ENCODE measurements at places on chromosomes 2 and 18.

- no peak for DNase-seq
Measured at GRCh38 chr2:160541745-160542144, 48.1 kb upstream of the RBMS1 start.

DNA sequence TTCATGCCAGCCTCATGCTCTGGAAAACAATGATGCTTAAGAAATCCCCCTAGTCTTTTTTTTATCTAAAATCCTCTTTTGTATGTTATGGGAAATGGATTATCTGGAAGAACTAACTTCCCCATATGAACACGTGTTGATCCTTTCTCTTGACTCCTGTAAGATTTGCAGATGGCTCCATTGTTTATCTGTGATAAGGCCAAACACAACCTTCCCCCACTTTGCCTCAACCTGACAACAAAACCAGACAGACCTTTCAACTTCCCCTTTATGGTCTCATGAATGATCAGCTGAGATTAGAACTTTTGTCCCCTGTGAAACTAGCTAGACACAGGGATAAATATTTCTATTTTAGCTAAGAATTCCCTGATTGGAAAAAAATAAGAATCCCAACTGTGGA, 828.0 kb upstream of the CDH2 start:
- DNase-seq, result no peak

GRCh38 chr2:198101688-198102087, 297.3 kb downstream of the PLCL1 start:
- DNase-seq, result no peak

GRCh38 chr2:120552800-120553481, 182.7 kb upstream of the GLI2 start:
- DNase-seq, result peak; percentile 94

- no peak for DNase-seq
Measured at GRCh38 chr18:10441472-10441871, 13.0 kb upstream of the APCDD1 start.

- DNase-seq, result peak; percentile 7
Measured at GRCh38 chr2:97688062-97688827, 18.7 kb downstream of the C2orf92 start.

DNA sequence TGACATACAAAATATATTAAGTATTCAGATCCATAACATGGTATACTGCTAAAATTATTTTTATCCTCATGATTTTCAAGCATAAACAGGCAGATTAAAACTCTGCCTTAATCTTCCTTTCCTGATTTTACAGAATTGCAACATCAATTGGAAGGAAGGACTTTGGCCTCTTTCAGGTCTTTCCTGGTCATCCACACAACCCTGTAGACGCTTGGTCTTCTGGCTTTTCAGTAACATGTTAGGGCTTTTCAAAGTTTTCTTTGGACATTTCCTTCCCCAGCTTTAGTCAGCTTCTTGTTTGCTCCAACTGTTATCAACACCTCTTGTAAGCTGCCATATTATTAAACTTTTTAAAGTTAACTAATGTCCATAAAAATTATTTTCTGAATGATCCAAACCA, 1364.9 kb upstream of the NRXN1 start:
- no peak for DNase-seq

DNA sequence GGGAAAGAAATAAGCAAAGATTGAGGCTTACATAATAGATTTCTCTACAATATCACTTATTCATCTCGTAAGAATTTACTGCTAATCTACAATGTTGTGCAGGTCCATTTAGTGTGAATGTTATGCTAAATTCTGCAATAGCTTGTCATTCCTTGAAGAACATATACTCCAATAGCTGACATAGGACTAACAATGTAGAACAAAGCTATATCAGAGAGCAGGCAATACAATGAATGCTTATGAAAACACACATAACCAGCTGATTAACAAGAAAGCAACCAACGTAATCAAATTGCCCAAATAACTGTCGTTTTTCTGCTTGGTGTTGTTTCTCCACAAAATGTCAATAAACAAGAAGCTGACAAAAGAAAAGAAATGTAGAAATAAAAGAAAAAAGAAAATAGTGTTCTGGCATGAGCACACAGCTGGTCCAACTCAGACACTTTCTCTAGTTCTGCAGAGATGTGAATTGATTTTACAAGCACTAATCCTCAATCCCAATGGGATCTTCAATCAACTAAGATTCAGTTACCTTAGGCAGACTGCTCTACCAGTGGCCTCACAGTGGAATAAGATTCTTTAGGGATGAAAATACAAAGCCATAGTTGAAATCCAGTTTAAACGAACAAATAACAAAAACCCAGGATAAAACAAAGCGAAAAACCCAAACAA, 1024.7 kb upstream of the PIK3C3 start:
- DNase-seq, result no peak

DNA sequence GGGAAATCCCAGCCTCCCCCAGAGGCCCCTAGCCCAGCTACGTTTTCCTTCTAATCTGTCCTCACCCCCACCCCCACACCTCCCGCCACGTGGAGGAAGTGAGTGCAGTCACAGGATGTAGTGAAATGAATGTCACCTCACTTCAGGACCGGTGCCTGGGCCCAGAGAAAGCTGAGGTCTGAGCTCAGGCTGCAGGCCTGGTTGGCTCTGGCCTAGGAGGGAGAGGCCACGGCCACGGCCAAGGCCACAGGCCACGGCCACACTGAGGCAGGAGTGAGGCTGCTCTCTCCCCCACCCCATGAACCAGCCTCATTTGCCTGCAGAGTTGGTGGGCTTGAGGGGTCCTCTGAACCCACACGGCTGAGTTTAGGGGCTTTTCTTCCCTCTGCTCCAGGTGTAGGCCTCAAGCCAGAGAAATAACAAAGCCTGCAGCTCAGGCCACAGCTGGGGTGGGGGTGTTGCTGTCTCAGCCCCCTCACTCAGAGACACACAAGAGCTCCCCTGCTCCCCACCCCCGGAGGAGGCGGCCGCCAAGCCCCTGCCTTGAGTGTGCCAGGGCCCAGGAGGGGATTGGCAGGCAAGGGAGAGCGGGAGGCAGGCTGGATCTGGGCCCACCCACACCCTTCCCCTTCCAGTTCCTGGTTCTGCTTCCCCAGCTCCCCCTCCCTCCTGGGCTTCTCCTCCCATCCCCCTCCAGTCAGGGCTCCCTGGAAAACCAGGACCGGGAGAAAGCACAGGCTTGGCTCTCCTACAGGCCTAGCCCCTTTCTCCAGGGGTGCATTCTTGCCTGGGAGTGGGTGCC, 27.0 kb downstream of the DNMT3A start:
- DNase-seq, result no peak

- peak; percentile 75 for DNase-seq
Measured at GRCh38 chr18:36688020-36688965, 140.5 kb downstream of the TPGS2 start.

DNA sequence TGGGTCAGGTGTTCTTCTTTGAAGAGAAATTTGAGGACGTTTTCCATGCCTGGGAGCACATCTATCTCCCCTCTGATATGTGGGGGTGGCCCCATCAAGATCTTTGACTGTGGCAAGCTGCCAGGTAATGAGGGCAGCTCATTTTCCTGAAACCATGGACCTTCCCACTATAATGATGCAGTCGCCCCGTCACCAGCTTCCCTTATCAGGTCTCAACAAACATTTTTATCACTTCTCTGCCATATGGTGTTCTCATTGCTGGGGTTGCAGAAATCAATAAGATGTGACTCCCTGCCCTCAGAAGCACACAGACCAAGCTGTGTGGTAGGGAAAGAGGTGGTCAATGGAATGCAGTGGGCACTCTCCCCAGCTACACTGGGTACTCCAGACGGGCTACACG, 48.4 kb upstream of the B3GNT7 start:
- DNase-seq, result no peak

- peak; percentile 54 for DNase-seq
Measured at GRCh38 chr18:57107140-57107832, 39.6 kb upstream of the BOD1L2 start.

DNA sequence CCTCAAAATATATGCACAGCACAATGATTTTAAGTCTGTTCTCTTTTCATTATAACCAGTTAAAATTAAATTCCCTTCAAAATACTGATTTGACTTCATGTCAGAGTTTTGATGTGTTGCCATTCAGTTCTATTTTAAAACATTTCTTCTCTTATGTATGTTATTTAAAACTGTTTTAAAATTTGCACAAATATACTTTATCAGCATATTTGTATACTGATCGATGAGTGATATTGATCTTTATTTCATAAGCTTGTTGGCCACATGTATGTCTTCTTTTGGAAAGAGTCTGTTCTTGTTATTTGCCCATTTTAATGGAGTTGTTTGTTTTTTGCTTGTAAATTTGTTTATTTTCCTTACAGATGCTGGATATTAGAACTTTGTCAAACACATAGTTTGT, 496.3 kb upstream of the VWC2L start:
- no peak for DNase-seq

- peak; percentile 35 for DNase-seq
Measured at GRCh38 chr18:35076135-35076924, 35.1 kb downstream of the MAPRE2 start.

GRCh38 chr2:199966976-199967375, 11.6 kb downstream of the MAIP1 start:
- DNase-seq, result no peak

DNA sequence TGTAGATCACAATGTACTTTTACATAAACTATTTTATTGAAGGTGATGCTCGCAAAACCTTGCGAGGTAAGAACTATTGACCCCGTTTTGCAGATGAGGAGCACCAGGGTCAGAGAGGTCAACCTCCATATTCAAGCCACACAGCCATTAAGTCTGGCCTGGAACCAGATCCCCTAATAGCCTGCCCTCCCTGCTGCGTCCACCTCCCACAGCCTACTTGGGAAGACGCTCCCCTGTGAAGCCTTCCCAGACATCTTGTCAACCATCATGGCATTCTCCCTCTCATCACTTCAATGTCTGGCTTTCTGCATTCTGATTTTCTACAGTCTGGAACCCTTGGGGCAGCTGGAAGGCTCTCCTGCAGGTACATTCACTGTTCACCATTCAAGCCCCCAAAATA, 101.0 kb downstream of the TTC32 start:
- DNase-seq, result no peak

DNA sequence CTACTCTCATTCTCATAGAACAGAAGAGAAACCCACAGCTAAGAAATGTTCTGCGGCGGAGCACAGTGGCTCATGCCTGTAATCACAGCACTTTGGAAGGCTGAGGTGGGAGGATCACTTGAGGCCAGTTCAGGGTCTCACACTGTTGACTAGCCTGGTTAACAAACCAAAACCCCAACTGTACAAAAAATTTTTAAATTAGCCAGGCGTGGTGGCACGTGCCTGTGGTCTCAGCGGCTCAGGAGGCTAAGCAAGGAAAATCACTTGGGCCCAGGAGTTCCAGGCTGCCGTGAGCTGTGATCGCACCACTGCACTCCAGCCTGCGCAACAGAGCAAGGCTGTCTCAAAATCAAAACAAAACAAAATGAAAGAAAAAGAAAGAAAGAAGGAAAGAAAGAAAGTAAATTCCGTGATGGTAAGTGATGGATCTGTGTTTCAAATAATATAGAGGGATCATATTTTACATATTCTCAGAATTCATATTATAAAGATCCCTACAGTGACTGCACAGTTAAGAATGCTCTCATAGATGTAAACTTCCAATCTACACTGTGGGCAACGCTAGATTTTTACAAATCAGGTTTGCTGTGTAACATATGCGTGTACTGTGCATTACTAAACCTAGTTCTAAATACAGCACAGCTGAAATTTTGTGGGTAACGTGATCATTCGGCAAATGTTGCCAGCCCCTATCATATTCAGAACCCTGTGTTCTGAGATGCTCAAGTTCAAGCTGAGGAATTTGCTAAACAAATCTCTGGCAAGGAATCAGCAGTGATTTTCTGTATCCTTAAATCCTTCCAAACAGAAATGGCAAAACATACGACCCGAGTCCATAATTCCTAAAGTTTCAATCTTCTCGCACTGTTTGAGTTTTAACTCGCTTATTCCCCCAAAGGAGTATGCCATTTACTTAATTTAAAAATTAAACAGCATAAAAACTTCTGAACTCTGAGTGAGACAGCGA, 1.2 kb upstream of the RAB12 start:
- no peak for DNase-seq

GRCh38 chr2:167212014-167212648, 323.9 kb downstream of the XIRP2 start:
- DNase-seq, result peak; percentile 75

GRCh38 chr2:72685638-72686213, 140.1 kb downstream of the EXOC6B start:
- DNase-seq, result no peak

DNA sequence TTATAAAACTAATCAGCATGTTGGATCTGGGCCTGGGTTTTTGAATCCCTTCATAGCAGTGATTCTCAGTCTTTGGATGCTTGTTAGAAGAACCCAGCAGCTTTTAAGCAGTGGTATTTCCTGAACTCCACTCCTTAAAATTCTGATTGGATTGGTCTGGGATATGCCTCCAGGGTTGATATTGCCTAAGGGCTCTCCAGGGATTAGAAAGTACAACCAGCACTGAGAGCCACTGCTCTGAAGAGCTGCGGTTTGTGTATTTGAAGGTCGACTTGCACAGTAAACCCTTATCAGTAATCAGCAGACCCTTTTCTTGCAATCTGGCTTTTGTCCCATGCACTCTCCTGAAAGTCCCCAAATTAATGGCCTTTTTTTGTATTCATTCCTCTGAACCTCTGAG, 17.0 kb upstream of the RBMS1 start:
- no peak for DNase-seq

DNA sequence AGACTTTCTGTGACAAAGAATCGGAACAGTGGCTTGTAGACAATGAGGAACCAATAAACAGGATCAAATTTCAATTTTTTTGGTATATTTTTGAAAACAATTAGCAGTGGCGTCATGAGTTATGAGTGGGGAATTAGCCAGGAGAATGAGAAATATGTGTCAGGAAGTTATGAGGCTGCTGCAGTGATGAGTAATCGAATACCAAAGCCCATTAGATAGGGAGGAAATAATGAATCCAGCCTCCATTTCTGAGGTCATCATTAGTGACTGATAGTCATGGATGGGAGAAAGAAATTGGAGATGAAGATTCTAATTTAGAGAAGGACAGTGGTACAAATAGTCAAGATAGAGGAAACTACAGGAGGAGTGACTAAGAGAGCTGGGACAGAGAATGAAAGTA, 673.1 kb upstream of the VRK2 start:
- DNase-seq, result peak; percentile 39

DNA sequence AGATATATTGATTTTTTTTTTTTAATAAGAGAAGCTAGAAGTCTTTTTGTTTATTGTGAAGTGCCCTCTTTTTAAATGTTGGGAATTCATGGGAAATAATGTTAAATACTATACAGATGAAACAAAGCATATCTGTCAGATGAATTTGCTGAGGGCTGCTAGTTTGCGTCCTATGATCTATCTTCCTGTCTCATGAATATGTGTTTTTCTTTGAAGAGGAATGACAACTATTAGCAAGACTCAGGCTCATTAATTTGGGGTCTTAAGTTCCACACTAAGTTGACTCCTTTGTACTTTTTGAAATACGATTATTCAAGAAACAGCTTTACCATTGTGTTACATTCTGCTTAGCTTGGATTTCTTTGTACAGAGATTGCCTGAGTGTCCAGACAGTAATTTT, 57.9 kb downstream of the AGFG1 start:
- no peak for DNase-seq

DNA sequence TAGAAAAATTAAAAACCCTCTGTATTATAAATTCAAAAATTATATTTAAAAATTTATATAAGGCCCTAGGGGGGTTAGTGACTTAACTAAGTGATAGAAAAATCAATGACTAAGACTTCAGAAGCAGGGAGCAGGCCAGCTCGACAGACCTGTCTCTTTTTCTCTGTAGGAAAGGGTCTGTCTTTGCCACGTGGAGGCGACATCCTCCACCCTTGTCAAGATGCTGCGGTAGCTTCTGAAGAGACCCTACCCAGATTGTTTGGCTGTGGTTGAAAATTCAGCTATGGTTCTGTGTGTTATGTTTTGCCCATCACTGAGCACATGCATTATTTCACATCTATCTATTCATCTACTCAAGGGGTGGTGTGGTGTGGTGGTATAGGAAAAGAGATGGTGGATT, 8.2 kb upstream of the SLC4A3 start:
- DNase-seq, result no peak
